ENCODE measurements at places on chromosomes 7 and 10.

DNA sequence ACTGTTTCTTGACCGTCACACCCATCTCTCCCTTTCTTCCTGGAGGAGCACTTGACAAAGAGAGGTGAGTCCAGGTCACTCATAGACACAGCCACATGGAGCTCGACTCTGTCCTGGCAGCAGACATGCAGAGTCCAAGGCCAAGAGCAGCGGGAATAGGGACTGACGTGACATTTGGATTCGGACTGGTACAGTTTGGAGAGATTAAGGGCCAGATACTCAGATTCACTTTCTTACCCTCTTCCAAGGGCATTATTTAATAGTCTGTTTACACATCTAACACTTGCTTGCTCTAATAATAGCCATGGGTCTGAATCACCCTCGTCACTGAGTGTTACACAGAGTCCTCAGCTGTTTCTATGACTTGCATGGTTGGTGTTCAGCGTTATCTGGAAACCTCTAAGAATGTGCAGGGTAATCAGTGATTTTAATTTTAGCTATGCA lies 39.2 kb upstream of the OTUD1 start:
- no peak for DNase-seq

DNA sequence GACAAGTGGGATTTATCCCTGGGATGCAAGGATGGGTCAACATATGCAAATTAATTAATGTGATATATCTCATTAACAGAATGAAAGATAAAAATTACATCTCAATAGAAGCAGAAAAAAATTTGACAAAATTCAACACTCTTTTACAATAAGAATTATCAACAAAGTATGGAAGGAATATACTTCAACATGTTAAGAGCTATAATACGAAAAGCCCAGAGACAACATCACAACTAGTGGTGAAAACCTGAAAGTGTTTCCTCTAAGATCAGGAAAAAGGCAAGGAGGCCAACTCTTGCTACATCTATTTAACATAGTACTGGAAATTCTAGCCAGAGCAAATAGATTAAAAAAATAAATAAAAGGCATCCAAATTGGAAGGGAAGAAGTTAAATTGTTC lies 970.0 kb upstream of the POT1 start:
- no peak for DNase-seq

DNA sequence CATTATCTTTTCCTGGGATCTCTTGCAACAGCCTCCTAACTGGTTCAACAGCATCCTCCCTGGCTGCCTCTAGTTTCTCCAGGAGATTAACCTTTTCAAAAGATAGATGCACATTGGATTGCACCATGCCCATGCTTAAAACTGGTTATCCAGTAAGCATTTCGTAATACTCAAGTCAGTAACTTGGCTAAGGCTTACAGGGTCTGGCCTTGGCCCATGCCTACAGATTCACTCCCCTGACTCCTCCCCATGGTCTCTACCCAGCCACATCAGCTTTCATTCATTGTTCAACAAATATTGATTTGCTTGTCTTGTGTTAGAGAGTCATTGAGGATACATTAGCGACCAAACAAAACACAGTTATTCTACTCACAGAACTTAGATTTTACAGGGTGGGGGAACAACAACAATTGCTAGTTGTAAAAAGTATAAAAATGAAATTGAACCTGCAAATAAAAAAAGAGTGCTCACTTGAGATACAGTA lies 1.8 kb upstream of the KIF20B start:
- DNase-seq, result no peak

- DNase-seq, result no peak
Measured at GRCh38 chr7:135978624-135979023, 1.5 kb upstream of the MTPN start.

- DNase-seq, result no peak
Measured at GRCh38 chr10:79185067-79185774, 116.5 kb downstream of the ZMIZ1 start.

GRCh38 chr10:24357344-24358004 lies 148.5 kb downstream of the KIAA1217 start:
- DNase-seq, result no peak

GRCh38 chr7:26348234-26348851 lies 56.7 kb downstream of the SNX10 start:
- DNase-seq, result no peak
